ENCODE measurements at places on chromosomes 6 and 20. TPM values are rescaled to one million over a fixed set of nuclear protein-coding genes. Genes with fewer than 3 reads are reported as not detected.

The LY6G6F gene
- total RNA-seq, result not detected

The TGM2 gene
- 356 TPM for total RNA-seq

DNA sequence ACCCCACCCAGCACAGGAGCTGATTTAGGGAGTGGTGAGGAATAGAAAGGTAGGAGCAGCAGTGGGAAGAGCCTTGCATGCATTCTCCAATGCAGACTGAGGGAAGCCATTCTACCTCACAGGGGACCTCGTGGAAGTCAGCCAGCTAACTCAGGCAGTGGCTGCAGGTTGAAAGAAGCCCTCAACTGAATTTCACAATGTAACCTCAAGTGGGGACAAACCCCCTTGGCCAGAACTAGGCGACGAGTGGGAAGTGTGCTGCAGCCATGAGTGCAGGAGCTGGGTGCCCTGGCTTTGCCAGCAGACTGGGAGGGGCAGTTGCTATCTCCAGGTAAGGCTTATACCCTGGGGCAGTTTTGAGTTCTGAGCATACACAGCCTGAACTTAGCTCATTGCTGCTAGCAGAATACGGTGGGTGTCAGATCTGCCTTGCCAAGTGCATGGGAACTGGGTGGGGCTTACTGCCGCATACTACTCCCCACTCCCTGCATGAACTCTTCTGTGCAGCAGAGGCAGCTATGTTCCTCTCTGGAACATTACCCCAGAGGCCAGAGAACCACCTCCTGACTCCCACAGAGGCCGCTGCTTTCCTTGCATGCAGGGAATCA is 126.5 kb downstream of the CDK19 start:
- peaks cover 8% of the 10 kb centered on the region for H3K4me1 ChIP-seq
- no peak overlapping the region for H3K27ac ChIP-seq
- H3K4me3 ChIP-seq, result no peak overlapping the region
- H3K36me3 ChIP-seq, result no peaks in the 10 kb centered on the region
- no peaks in the 10 kb centered on the region for H3K27me3 ChIP-seq

The MTCH1 gene
- total RNA-seq, result 149 TPM

- H3K4me3 ChIP-seq, result no peak overlapping the region
- no peaks in the 10 kb centered on the region for H3K36me3 ChIP-seq
- H3K4me1 ChIP-seq, result no peaks in the 10 kb centered on the region
- no peaks in the 10 kb centered on the region for H3K27me3 ChIP-seq
- DNase-seq, result no peak
Measured at GRCh38 chr6:142071981-142072380, 60.7 kb upstream of the GJE1 start.

The CST3 gene
- total RNA-seq, result 1,148 TPM

DNA sequence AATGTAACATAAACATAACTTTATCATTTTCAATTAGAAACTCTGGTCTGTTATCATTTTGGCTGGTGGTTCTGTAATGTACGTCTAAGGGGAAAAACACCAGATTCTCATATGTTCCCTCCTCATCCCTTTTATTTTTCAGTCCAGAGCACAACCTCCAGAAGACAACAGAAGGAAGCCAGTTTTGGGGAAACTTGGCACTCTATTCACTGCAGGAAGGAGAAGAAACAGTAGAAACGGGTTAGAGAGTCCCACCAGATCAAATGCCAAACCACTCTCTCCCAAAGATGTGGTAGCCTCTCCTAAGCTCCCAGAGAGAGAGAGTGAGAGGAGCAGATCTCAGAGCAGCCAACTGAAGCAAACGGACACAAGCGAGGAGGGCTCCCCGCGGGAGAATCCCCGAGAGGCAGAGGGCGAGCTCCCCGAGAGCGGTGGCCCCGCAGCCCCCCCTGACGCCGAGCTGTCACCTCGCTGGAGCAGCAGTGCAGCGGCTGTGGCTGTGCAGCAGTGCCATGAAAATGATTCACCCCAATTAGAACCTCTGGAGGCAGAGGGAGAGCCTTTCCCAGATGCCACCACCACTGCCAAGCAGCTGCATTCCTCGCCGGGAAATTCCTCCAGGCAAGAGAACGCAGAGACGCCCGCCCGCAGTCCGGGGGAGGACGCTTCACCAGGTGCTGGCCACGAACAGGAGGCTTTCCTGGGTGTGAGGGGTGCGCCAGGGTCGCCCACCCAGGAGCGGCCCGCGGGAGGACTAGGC is 117.8 kb downstream of the RTN4IP1 start:
- H3K27me3 ChIP-seq, result peaks cover 48% of the 10 kb centered on the region
- no peak for DNase-seq
- H3K4me1 ChIP-seq, result peaks cover 67% of the 10 kb centered on the region

- H3K4me1 ChIP-seq, result no peaks in the 10 kb centered on the region
- peaks cover 30% of the 10 kb centered on the region for H3K27me3 ChIP-seq
- no peak overlapping the region for H3K27ac ChIP-seq
- peak overlapping the region; percentile 55 for H3K4me3 ChIP-seq
Measured at GRCh38 chr6:28587746-28588075, 62.0 kb downstream of the GPX5 start.

GRCh38 chr6:44120692-44121443 is 6.4 kb downstream of the MRPL14 start:
- H3K36me3 ChIP-seq, result no peaks in the 10 kb centered on the region
- no peak for DNase-seq
- peaks cover 26% of the 10 kb centered on the region for H3K4me1 ChIP-seq
- H3K27ac ChIP-seq, result no peak overlapping the region
- no peaks in the 10 kb centered on the region for H3K27me3 ChIP-seq
- no peak overlapping the region for H3K4me3 ChIP-seq

DNA sequence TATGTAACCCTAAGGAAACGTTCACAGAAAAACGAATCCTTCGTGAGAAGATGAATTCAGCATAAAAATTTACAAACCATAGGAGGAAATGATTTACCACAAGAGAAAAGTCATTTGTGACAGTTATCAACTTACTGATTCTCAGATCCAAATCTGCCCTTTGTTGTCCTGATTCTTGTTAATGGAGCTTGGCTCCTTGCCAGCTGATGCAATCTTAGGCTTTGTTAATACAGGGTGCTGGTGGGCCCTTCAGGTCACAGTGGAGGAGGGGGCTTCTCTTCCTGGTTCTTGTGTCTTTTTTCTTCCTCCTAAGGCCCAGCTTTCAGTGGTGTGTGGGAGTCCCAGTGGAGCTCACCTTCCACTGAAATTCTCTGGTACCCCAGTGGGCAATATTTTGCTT is 108.4 kb upstream of the MAP3K7 start:
- H3K27ac ChIP-seq, result no peak overlapping the region
- H3K4me1 ChIP-seq, result no peaks in the 10 kb centered on the region
- no peak overlapping the region for H3K4me3 ChIP-seq
- no peaks in the 10 kb centered on the region for H3K27me3 ChIP-seq

- no peak overlapping the region for H3K4me3 ChIP-seq
- H3K27me3 ChIP-seq, result no peaks in the 10 kb centered on the region
- no peak for DNase-seq
- no peak overlapping the region for H3K27ac ChIP-seq
- peaks cover 34% of the 10 kb centered on the region for H3K36me3 ChIP-seq
Measured at GRCh38 chr6:15653581-15653980, 9.2 kb downstream of the DTNBP1 start.

DNA sequence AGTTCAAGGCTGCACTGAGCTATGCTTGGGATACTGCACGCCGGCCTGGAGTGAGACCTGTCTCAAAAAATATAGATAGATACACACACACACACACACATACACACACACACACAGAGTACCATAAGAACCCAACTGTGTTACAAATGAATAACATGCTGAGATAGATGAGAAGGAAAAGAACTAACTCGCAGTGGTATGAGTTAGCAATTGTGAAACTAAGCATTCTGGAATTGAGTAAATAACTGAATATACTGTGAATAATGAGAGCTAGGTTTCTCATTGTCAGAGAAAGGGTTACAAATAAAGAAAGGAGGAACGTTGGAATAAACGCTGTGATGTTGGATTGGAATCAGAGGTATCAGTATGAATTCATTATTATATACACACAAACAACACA is 14.6 kb upstream of the FAXC start:
- DNase-seq, result no peak
- no peak overlapping the region for H3K27ac ChIP-seq
- no peaks in the 10 kb centered on the region for H3K36me3 ChIP-seq
- no peak overlapping the region for H3K4me3 ChIP-seq
- no peaks in the 10 kb centered on the region for H3K4me1 ChIP-seq

DNA sequence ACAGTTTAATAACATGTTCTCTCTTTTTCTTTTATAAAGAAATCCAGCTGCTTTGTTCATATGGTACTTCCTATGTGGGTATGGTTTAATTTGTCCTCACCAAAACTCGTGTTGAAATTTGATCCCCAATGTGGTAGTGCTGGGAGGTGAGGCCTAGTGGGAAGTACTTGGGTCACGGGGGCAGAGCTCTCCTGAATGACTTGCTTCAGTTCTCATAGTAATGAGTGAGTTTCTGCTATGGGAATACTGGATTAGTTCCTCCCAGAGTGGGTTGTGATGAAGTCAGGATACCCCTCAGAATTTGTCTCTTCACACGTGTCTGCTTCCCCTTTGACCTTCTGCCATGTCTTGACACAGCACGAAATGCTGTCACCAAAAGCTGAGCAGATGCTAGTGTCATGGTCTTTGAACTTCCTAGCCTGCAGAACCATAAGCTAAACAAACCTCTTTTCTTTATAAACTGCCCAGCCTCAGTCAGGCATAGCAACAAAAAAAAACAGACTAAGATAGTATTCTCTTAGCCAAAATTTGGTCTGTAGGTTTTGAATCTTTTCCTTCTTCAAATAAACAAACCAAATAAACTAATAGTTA is 87.8 kb upstream of the HS3ST5 start:
- H3K27ac ChIP-seq, result no peak overlapping the region
- no peaks in the 10 kb centered on the region for H3K4me1 ChIP-seq
- H3K4me3 ChIP-seq, result no peak overlapping the region
- no peak for DNase-seq

All from heart left ventricle (tissue), 16 donors.